ENCODE measurements at places on chromosomes 13 and 19. TPM values are rescaled to one million over a fixed set of nuclear protein-coding genes. Genes with fewer than 3 reads are reported as not detected.
A peak's percentile ranks its signal among the peaks of the same experiment; 100 is the strongest.

- H3K4me3 ChIP-seq: no peak within 1 kb of the TSS
- no peak within 1 kb of the TSS for H3K27ac ChIP-seq
- H3K4me1 ChIP-seq: no peaks in the 10 kb centered on the region
- no peak for DNase-seq
- no peaks in the 10 kb centered on the region for H3K36me3 ChIP-seq
Measured at GRCh38 chr19:41426952-41427646, at the start of gene B3GNT8. Gene B3GNT8, minus strand, starts transcription at chr19:41427374. Its CDS starts 596 bp downstream, at chr19:41426778.

GRCh38 chr19:30810726-30811125, 438.5 kb downstream of the ZNF536 start:
- no peaks in the 10 kb centered on the region for H3K27me3 ChIP-seq
- no peaks in the 10 kb centered on the region for H3K36me3 ChIP-seq
- no peak overlapping the region for H3K27ac ChIP-seq
- no peak for DNase-seq
- H3K4me1 ChIP-seq: no peaks in the 10 kb centered on the region

- H3K4me3 ChIP-seq: no peak overlapping the region
- DNase-seq: no peak
- no peaks in the 10 kb centered on the region for H3K36me3 ChIP-seq
- H3K27me3 ChIP-seq: no peaks in the 10 kb centered on the region
- peaks cover 7% of the 10 kb centered on the region for H3K4me1 ChIP-seq
- H3K27ac ChIP-seq: no peak overlapping the region
Measured at GRCh38 chr19:34588846-34589245, 88.1 kb downstream of the SCGB2B2 start.

GRCh38 chr13:66775196-66775595, 454.9 kb downstream of the PCDH9 start:
- DNase-seq: no peak
- no peaks in the 10 kb centered on the region for H3K27me3 ChIP-seq
- H3K27ac ChIP-seq: no peak overlapping the region
- no peak overlapping the region for H3K4me3 ChIP-seq
- H3K36me3 ChIP-seq: no peaks in the 10 kb centered on the region

GRCh38 chr13:75794663-75795062, 158.5 kb downstream of the LMO7 start:
- no peak for DNase-seq
- H3K4me3 ChIP-seq: no peak overlapping the region
- no peaks in the 10 kb centered on the region for H3K27me3 ChIP-seq
- H3K36me3 ChIP-seq: peaks cover 20% of the 10 kb centered on the region
- H3K4me1 ChIP-seq: peaks cover 37% of the 10 kb centered on the region

- peaks cover 19% of the 10 kb centered on the region for H3K4me1 ChIP-seq
- no peak for DNase-seq
- H3K4me3 ChIP-seq: no peak overlapping the region
- H3K27ac ChIP-seq: no peak overlapping the region
- no peaks in the 10 kb centered on the region for H3K27me3 ChIP-seq
Measured at GRCh38 chr13:24032252-24032651, 128.3 kb upstream of the SPATA13 start.

- peak overlapping the region; percentile 12 for H3K27ac ChIP-seq
- H3K4me1 ChIP-seq: peaks cover 37% of the 10 kb centered on the region
- DNase-seq: peak; percentile 52
- H3K27me3 ChIP-seq: no peaks in the 10 kb centered on the region
Measured at GRCh38 chr13:59532405-59532804, 631.3 kb downstream of the DIAPH3 start.

DNA sequence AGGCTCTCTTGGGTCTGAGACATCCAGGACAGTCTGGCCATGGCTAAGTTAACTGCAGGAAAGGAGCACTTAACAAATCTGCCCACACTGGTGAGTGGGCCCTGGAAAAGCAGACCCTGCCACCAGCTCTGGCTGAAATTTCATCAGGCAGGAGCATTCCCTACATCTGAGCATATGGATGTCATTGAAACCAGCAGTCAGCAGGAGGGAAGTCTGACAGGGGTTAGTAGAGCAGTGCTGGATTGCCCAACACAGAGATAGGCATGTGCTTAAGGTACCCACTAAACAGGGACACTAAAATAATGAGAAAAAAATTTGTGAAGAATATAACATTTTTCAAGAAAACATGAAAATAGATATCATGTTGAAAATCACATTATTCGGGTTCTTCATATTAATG, 13.6 kb upstream of the ACOD1 start:
- H3K4me3 ChIP-seq: no peak overlapping the region
- no peaks in the 10 kb centered on the region for H3K36me3 ChIP-seq
- no peak overlapping the region for H3K27ac ChIP-seq
- H3K4me1 ChIP-seq: peaks cover 14% of the 10 kb centered on the region
- DNase-seq: no peak

GRCh38 chr13:19940106-19940505, 18.4 kb upstream of the ZMYM2 start:
- no peak overlapping the region for H3K4me3 ChIP-seq
- H3K36me3 ChIP-seq: no peaks in the 10 kb centered on the region
- H3K27ac ChIP-seq: no peak overlapping the region
- no peaks in the 10 kb centered on the region for H3K4me1 ChIP-seq
- DNase-seq: no peak
- H3K27me3 ChIP-seq: no peaks in the 10 kb centered on the region

GRCh38 chr13:76036176-76036575, 400.0 kb downstream of the LMO7 start:
- no peak overlapping the region for H3K4me3 ChIP-seq
- H3K27ac ChIP-seq: no peak overlapping the region
- no peaks in the 10 kb centered on the region for H3K27me3 ChIP-seq

- no peak overlapping the region for H3K4me3 ChIP-seq
- H3K36me3 ChIP-seq: no peaks in the 10 kb centered on the region
- H3K4me1 ChIP-seq: no peaks in the 10 kb centered on the region
- H3K27me3 ChIP-seq: no peaks in the 10 kb centered on the region
- no peak overlapping the region for H3K27ac ChIP-seq
- DNase-seq: no peak
Measured at GRCh38 chr13:32017474-32017873, 14.1 kb upstream of the FRY start.

DNA sequence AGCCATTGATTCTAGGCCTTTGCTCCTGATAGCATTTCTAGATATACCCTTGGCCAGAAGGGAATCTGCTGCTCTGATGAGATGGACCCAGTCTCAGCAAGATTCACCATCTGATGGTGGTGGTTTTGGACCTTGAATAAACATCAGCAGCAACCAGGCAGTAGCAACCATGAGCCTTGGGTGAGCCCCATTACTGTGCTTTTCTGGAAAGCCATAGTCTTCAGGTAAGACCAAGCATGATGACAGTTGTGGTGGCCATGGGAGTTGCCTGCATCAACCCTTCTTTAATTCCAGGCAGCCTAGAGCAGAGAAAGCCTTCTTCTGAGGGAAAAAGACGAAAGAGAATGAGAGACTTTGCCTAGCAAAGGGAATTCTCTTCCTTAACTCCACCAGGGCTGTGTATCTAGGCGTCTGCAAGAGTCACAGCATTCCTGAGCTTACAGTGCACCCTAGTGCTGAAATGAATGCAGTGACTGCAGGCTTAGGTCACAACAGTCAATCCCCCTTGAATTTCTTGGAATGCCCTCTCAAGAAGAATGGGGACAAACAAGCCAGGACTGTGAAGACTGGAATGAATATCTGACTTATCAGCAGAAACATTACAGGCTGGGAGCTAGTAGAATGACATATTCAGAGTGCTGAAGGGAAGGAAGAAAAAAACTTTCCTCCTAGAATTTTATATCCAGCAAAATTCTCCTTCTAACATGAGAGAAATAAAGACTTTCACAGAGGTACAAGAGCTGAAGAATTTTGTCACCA, 942.4 kb upstream of the PCDH20 start:
- DNase-seq: peak; percentile 62
- no peaks in the 10 kb centered on the region for H3K27me3 ChIP-seq
- no peak overlapping the region for H3K27ac ChIP-seq
- H3K36me3 ChIP-seq: no peaks in the 10 kb centered on the region
- H3K4me3 ChIP-seq: no peak overlapping the region

DNA sequence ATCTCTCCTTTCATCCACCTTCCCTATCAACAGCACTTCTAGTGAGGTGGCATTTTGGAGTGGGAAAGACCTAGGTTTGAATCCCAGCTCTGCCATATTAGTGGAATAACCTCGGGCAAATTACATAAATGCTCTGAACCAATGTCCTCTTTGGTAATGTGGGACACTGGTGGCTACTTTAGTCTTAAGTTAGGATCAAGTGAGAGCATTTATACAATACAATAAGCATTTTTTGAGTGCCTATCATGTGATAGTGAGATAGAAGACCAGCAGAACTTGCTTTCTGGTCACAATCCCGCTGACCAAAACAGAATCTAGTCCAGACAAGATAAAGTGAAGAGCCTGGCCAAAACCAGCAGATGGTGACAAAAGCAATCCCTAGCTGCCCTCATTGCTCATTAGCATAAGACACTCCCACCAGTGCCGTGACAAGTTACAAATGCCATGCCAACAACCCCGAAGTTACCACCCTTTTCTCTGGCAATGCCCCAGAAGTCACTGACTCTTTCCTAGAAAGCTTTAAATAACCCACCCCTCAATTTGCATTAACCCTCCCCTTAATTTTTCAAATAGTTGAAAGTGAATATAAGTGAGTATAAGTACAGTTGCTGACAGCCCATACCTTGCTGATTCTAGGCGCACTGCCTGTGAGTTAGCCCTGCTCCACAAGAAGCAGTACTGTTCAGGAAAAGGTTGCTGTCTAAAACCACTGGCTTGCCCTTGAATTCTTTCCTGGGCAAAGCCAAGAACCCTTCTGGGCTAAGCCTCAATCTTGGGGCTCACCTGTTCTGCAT, 28.9 kb upstream of the KPNA3 start:
- no peaks in the 10 kb centered on the region for H3K4me1 ChIP-seq
- no peaks in the 10 kb centered on the region for H3K27me3 ChIP-seq
- no peak for DNase-seq
- H3K27ac ChIP-seq: no peak overlapping the region
- no peaks in the 10 kb centered on the region for H3K36me3 ChIP-seq

The DHDH gene
- total RNA-seq: 1.8 TPM

The DZIP1 gene
- 3.5 TPM for total RNA-seq

The PSG1 gene
- not detected for total RNA-seq

The ZNF793 gene
- not detected for total RNA-seq

The ZNF682 gene
- total RNA-seq: 3.5 TPM

The ZNF792 gene
- total RNA-seq: 5.8 TPM

The BIVM gene
- 6.7 TPM for total RNA-seq

The GIPC3 gene
- total RNA-seq: 0.18 TPM

The CD33 gene
- total RNA-seq: 6.0 TPM

The LILRA1 gene
- total RNA-seq: not detected

Measured in PC-3 (cell line).